Stimulated activated CD8-positive, alpha-beta memory T cell treated with anti-CD3 and anti-CD28 coated beads, Interleukin-4, amount 100 ng/mL, for 1 hour (primary cell): ENCODE measurements at places on chromosomes 1 and 21.

DNA sequence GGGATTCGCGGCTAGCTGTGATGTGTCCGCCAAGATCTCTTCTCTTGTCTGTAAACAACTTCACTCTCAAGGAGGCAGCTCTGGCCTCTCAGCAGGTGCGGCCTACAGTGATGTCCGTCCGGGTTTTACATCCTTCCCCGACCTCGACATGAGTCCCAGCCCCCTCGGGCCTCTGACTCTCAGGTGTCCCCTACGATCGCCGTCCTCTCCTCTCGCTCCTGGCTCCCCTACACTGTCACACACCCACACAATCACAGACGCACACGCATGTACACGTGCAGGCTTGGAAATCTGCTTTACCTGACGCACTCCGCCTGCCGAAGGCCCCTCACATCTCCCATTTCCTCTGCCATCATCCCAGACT lies 797 bp upstream of the RSPH1 start:
- DNase-seq, result no peak

GRCh38 chr1:176602388-176603004 lies 139.5 kb downstream of the PAPPA2 start:
- DNase-seq, result no peak

DNA sequence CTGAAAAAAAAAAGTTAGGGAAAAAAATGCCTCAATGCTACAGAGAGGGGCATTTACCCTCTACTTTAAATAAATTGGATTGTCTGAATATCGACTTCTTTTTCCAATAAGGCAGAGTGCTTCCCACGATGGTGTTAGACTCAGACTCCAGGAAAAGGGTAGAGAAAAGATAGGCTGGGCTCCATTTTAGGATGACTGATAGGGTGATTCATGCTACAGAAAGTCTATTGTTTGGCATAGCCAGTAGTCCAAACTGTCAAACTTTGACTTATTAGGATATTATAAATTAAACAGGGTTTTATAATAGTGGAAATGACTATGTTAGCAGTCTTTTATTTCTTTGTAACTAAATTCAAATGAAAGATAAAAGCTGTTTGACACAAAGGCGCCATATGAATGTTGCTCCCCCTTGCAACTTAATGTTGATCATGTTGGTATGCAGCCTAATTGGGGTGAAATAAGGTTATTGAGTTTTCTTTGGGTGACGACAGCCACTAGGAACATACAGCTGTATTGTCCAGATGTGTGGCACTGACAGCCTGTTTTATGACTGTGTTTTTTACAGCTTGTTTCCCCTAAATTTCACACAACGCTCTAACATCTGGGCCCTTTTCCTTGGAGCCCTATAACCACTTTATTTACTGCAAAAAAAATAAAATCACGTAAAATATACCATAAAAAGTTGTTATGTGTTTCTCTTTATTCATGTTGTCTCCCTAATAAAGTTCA lies 69.3 kb downstream of the SPAG17 start:
- DNase-seq, result no peak

DNA sequence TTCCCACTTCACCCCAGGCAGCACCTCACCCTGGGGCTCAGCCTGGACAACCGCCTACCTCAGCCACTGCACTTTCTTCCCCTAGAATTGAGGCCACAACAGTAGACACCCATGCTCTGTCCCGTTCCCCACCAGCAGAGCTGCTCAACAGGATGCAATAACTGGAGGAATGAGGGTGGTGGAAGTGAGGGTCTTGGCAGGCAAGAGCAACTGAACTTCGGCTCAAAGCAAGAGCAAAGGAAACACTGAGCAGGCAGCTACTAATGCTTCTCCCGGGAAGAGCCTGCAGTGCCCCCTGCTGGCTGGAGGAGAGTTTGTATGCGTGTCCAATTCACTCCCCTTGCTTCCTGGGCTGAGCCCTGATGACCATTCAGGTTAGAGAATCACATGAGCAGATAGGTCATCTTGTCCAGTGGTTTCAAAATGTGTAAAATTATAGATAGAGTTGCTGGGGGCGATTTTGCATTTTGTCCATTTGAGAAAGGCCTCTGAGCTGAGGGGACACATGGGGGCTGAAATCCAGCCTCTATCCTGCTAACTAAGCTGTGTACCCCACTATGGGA lies 13.9 kb downstream of the NT5C1A start:
- peak; percentile 17 for DNase-seq
